ENCODE measurements at places on chromosomes 12 and 14. TPM values are rescaled to one million over a fixed set of nuclear protein-coding genes. Genes with fewer than 3 reads are reported as not detected.

Gene RPGRIP1
- total RNA-seq: 0.26 TPM

Gene IAPP
- total RNA-seq: not detected

Gene IL22
- total RNA-seq: not detected

Gene TAS2R8
- not detected for total RNA-seq

Gene WDR20
- total RNA-seq: 22.3 TPM

Gene AMDHD1
- 2.4 TPM for total RNA-seq

Gene ATL1
- 6.3 TPM for total RNA-seq

Gene ERBB3
- total RNA-seq: 1.2 TPM

Gene PTHLH
- 15.4 TPM for total RNA-seq
